Stomach (tissue), 19 donors: ENCODE measurements at places on chromosomes 4 and X. TPM values are rescaled to one million over a fixed set of nuclear protein-coding genes. Genes with fewer than 3 reads are reported as not detected.

- no peak for DNase-seq
Observed at GRCh38 chrX:31091819-31092218, 20.0 kb upstream of the FTHL17 start.

- no peak for DNase-seq
Observed at GRCh38 chr4:121339307-121339706, 41.5 kb downstream of the QRFPR start.

DNA sequence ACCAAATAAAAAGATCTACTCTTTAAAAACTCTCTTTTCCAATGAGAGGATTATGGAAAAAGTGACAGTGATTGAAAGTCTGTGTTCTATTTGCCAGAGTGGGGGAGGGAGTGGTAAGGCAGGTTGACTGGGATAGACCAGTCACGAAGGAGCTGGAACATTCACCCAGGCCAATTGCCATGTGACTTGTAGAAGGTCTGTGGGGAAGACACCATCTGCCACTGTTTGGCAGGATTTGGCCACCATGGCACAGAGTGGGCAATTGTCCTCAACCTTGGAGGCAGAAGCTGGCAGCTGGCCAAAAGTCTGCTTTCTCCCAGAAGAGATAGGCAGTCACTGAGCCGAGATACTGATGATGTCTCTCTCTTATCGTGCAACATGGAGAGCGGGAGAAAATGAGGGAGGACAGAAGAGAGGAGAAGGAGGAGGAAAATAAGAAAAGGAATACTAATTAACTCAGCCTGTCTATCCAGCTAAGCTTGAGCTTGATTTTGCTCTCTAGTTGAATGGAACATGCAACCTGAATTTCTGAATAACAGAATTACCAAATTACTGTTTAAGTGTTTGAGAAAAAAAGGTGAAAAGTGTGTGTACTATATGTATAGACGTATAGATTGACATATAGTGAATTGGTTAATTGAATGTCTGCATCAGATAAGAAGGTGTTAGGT lies 267.1 kb downstream of the ARHGAP24 start:
- DNase-seq = no peak

DNA sequence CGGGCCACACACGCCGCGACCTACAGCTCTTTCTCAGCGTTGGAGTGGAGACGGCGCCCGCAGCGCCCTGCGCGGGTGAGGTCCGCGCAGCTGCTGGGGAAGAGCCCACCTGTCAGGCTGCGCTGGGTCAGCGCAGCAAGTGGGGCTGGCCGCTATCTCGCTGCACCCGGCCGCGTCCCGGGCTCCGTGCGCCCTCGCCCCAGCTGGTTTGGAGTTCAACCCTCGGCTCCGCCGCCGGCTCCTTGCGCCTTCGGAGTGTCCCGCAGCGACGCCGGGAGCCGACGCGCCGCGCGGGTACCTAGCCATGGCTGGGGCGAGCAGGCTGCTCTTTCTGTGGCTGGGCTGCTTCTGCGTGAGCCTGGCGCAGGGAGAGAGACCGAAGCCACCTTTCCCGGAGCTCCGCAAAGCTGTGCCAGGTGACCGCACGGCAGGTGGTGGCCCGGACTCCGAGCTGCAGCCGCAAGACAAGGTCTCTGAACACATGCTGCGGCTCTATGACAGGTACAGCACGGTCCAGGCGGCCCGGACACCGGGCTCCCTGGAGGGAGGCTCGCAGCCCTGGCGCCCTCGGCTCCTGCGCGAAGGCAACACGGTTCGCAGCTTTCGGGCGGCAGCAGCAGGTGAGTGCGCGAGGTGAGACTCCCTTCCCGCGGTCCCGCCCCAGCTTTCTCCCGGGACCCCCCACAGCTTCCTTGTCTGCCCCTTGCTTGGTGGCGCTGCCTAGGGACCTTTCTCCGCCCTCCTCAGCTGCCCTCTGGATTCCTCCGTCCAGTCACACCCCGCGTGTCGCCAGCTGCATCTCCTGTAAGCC lies 678 bp downstream of the BMP3 start:
- peak; percentile 60 for DNase-seq

DNA sequence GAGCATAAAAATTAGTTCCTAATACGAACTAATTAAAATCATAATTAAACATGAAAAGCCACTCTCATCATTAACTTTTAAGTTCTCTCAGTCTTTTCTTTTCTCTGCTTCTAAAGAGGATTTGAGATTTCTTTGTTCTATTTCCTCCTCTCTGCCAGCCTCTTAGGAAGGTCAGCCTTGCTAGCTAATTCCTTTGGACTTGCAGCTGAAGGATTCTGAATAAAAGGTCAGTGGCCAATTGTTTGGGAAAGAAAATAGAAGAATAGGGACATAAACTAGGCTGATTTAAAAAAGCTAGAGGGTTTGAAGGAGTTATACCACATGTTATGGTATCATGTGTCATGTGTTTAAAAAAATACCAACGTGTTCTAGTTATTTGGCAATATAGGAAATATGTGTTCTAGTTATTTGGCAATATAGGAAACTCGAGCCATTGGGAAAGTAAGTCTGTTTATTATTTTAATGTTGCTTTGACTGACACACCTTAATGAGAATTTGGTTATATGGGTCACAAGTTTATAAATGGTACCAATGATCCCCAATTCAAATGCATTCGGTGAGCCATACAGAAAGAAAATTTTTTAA lies 1668.7 kb upstream of the PCDH7 start:
- no peak for DNase-seq

DNA sequence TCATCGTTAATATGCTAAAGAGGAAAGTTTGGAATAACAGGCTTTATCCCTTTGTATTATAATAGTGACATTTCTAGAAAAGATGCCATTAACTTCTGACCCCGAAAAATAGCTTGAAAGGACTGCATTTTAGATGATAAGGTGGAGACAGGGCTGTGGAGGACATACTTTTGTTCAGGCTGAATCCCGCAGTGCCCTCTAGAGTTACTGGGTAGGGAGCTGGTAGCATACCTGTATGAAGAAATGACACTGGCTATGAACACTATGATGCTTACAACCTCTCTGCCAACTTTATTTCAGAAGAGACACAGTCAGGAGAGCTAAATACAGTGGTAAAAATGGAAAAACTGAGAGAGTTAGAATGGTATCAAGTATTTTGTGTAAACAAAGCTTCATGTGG lies 8.1 kb downstream of the IL1RAPL1 start:
- no peak for DNase-seq

GRCh38 chrX:19303256-19303880 lies 40.4 kb upstream of the PDHA1 start:
- DNase-seq = no peak

GRCh38 chr4:98092833-98093439 lies 50.3 kb downstream of the STPG2 start:
- no peak for DNase-seq

Gene SYTL4
- polyA plus RNA-seq = 4.5 TPM

Gene EIF1AX
- polyA plus RNA-seq = 33.3 TPM

Gene TMEM156
- polyA plus RNA-seq = 1.8 TPM

Gene RBM46
- polyA plus RNA-seq = not detected

Gene RS1
- polyA plus RNA-seq = not detected
